ENCODE measurements at places on chromosomes 1 and 21. TPM values are rescaled to one million over a fixed set of nuclear protein-coding genes. Genes with fewer than 3 reads are reported as not detected.
A peak's percentile ranks its signal among the peaks of the same experiment; 100 is the strongest.

GLRX2 gene
- 8.6 TPM for total RNA-seq

NECTIN4 gene
- not detected for total RNA-seq

SELENON gene
- 49.7 TPM for total RNA-seq

RXFP4 gene
- not detected for total RNA-seq

FOXO6 gene
- not detected for total RNA-seq

CFAP45 gene
- not detected for total RNA-seq

FAM3B gene
- total RNA-seq, result not detected

C4BPA gene
- total RNA-seq, result not detected

PKLR gene
- not detected for total RNA-seq

GRCh38 chr1:115183721-115184259, 94.5 kb upstream of the TSPAN2 start:
- no peak for DNase-seq

DNA sequence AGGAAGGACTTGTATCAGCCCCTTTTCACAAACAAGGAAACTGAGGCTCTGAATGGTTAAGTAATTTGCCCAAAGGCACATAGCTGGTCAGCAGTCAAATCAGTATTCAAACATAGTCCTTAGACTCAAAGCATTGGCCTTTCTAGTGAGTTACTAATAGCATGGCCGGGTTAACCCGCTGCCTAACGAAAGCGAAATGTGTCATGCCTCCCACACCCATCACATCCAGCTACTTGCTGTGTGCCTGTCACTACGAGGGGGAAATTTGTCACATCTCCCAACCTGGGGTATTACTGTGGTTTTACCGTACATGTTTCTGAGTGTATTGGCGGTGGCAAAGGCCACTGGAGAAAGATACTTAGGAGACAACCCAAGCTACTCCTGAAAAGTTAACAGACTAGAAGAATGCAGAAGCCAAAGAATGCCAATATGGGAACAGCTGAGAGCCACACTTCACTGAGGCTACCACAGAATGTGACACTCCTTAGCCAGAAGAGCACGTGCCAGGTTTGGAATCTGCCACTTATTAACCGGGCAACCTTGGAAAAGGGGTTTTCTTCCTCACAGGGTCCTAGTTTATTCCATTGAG, 363.5 kb downstream of the KCNH1 start:
- DNase-seq, result no peak

DNA sequence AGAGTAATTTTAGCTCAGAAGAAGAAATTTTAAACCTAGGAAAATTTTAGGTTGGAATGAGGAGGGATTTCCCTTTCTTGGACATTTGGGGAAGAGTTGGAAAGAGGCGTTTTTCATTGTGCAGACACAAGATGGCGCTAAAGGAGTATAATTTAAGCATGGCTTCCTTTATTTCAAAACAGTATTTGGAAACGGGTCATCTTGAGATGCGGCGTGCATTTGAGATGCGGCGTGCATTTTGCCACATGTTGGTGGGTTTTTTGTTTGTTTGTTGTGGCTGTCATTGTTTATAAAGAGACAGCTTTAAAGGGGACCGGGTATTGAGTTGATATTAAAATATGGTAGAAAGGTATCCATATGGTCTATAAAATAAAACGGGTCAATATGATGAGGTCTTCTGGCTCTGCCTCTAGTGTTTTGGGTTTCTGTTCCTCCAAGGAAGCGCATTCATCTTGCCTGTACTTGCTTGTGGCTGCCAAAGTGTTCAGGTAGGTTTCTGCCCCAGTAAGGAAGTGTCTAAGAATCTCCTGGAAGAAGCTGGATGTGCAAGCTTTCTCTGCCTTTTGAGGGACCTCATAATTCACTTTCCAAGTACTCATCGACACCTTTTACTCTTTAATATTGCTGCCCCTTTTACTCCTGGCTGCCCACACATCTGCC, 210.3 kb downstream of the SLC35F3 start:
- DNase-seq, result peak; percentile 78

DNA sequence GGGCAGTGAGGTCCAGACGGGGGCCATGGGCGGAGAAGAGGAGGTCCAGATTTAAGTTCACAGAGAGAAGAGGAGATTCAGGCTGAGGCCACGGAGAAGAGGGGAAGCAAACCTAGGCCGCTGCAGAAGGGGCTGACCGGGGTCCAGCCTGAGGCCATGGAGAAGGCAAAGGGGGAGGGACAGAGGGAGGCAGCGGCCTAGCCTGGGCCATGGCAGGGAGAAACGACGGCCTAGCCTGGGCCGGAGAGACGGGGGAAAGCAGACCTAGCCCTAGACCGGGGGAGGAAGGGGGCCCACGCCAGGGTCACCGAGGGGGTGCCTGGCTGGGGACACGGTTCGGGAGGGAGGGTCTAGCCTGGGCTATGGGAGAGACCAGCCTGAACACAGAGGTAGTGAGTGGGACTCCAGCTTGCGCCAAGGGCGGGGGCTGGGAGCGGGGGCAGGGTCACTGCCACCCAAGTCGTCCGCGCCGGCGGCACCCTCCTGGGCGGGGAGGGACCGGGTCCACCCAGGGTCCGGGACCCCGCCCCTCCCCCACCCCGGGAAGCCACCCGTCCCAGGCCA, 459 bp downstream of the CAPZB start:
- peak; percentile 73 for DNase-seq

DNA sequence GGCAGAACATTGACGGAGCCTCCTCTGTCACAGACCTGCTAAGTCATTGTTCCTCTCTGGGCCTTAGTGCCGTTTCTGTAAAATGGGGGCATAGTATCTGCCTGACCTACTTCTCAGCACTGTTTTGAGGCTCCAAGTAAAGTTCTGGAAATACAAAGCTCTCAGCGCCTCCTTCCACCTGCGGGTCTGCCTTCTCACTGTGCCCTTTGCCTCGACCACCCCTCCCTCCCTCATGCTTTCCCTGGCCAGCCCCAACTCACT, 15.4 kb upstream of the WASF2 start:
- DNase-seq, result no peak

DNA sequence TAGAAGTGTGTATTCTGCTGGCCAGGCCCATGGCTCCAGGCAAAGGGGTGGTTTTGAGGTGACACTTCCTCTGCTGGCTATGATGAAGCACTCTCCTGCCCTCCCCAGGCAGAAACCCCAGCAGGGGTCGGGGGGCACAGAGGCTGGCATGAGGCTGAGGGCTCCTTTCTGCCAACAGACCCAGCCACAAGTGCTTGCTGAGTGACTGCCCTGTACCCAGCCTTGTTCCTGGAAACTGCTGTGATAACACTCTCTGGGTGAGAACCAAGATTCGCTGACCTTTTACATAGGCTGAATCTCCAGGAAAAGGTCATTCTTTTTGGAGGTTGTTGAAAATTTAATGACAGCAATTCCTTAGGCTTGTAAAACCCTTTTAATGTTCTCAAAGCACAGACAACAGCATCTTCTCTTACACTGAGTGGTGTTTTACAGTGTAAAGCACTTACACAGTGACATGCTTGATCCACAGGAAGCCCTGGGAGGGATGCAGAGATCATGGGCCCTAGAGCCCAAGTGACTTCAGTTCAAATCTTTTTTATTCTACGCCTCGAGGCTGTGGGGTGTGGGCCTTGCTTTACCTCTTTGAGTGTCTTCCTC, 155.5 kb upstream of the FGGY start:
- no peak for DNase-seq

DNA sequence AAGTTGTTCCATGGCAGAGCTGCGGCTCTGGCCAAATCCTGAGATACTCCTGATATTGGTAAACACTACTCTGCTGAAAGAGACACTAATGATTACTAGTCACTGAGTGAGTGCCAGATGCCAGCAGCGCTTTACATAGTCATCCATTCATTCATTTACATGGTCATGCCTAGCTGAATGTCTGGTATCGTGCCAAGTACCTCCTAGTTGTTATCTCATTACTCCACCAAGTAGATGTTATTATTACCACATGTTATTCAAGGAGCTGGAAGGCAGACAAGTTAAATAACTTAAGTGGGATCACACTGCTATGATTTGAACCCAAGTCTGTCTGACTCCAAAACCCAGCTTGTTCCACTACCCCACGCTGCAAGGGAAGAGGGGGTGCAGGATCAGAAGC, 4.7 kb downstream of the OLFML2B start:
- peak; percentile 85 for DNase-seq

DNA sequence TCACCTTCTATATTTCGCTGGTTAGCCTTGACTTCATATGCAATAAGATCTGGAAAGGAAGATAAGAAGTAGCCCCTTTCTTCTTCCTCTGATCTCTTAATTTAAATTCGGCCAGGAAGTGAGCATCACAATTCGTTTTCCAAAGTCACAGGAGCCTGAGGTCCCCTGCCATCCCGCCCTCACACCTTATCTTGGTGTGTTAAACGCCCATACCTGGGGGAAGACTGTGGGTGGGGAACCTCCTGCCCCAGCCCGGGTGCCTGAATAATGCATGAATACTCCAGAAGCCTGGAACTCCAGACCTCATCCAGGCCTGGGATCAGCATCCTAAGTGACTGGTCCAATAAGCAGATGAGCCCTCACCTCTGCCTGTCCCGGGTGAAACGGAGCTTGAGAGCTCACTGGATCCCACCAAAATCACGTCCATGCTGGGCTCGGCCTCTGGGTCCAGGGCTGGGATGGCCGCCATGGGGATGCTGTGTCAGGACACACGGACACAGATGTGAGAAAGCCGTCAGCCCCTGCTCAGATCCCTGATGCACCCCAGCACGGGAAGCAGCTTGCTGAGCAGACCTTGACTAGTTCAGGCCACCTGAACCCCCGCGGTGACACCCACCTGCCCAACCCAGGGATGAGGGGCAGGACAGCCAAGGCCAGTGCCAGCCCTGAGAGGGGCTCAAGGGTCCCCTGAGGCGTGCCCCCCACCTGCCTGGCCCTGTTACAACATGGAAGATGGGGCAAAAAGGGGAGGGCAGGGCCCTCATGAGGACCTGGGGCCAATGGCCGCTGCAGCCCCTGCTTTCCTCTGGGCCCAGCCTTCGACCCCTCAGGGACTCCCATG, 686 bp downstream of the DNMT3L start:
- DNase-seq, result no peak

DNA sequence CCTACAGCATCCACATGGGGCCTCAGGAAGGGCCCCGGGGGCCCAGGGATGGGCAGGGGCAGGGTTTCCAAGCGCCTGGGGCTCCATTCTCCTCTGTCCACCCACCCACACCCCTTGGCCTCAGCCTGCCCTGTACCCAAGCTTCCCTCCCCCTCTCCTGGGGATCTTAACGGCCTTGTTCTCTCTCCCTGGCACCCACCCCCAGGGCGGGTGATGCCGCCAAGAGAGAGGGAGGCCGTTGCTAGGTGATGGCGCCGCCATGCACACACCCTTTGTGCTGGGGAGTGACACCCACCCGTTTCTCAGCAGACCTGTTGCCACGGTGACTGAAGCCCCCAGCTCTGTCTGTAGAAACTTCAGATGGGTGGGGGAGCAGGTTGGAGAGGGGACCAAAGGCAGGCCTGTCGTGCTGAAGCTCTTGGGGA, 7.6 kb downstream of the GPR37L1 start:
- no peak for DNase-seq

DNA sequence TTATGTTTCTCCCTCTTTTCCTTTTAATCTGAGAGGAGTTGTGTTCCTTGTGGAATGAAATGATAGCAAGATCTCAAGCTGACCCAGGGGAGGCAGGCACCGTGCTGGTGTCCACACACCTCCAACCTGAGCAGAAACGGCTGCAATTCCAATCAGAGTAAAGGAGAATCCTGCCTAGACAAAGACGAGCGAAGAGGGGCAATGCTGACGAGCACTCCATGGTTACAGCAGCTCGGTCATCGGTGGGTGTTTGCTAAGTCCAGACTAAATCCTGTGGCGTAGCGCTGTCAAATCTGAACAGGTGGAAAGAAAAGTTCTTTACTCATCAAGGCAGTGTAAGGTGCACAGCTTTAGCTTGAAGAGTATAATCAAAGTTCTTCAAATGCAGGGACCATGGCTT, 74.8 kb downstream of the PLD5 start:
- no peak for DNase-seq
